Fibroblast of villous mesenchyme (primary cell): ENCODE measurements at places on chromosomes 3 and 15. TPM values are rescaled to one million over a fixed set of nuclear protein-coding genes. Genes with fewer than 3 reads are reported as not detected.

Gene LRRC2
- total RNA-seq = 2.2 and 5.2 TPM in 2 replicates

Gene LRRC31
- not detected in 2 replicates for total RNA-seq

Gene EPHB3
- total RNA-seq = 2.2 and 3.5 TPM in 2 replicates

Gene ESYT3
- under 0.01 TPM in 2 replicates for total RNA-seq

GRCh38 chr3:126314305-126314789 lies 42.9 kb downstream of the KLF15 start:
- no peak for DNase-seq

DNA sequence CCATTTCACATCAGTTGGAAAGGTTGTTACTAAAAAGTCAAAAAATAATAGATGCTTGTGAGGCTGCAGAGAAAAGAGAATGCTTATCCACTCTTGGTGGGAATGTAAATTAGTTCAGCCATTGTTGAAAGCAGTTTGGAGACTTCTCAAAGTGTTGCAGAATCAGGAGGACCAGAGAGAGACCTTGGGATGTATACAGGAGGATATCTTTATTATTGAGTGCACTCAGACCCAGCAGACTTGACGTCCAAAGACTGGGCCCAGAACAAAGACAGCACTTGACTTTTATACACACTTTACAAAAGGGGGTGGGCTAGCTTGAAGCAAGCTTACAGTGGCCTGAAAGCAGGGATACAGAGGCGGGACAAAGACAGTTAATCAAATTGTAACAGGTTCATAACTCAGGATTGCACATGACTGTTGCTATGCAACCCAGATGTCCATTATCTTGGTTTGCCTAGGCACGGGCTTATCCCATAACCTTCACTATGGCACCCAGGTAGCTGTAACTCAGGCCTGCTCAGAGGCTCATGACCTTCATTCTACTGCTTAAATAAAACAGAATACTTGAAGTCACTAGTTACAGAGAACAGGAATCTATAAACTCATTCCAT lies 127.7 kb downstream of the SPATA16 start:
- no peak for DNase-seq

DNA sequence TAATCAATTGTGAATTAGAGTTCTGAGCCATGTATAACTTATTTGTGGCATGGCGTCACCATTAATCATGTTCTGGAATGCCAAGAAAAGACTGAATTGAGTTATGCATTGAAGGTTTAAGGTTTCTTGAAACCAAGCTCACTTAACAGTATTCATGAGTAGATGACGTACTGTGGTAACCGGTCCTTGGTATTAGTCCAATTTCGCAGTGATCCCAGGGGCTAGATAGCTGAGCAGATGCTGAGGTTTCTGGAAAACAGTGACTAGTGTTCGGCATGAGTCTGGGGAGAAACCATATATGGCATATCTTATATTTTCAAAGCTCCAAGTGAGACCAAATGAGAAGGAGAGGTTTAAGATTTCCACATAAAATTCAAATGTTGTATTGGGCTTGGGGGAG lies 218.3 kb upstream of the LYSMD4 start:
- peak; percentile 14 for DNase-seq

- DNase-seq = no peak
Measured at GRCh38 chr3:120468635-120469295, 18.0 kb upstream of the FSTL1 start.

DNA sequence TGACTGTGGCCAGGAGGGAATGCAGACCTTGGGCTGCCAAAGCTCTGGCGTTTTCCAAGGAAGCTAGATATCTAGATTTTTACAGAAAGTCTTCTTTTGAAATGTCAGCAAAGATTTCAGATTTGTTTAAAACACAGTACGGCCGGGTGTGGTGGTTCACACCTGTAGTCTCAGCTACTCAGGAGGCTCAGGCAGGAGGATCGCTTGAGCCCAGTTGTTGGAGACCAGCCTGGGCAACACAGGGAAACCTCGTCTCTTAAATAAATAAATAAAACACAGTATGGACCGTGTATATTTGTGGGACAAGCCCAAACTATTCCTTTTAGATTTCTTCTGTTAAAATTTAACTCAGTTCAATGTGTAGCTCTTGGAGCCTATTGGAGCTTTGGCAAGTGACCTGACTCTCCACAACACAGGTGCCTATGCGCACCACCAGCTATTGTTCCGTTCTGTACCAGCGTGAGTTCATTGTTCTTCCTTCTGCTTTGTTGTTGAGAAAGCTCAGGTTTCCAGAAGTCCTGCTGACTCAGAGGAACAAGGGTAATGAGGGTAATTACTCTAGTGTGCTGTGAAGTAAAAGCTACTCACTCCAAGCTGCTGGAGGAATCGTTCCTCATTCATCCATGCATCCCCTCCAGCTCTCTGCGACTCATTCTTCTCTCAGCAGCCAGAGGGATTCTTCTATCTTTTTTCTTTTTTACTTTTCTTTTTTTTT lies 73.1 kb upstream of the SLC6A6 start:
- peak; percentile 10 for DNase-seq

DNA sequence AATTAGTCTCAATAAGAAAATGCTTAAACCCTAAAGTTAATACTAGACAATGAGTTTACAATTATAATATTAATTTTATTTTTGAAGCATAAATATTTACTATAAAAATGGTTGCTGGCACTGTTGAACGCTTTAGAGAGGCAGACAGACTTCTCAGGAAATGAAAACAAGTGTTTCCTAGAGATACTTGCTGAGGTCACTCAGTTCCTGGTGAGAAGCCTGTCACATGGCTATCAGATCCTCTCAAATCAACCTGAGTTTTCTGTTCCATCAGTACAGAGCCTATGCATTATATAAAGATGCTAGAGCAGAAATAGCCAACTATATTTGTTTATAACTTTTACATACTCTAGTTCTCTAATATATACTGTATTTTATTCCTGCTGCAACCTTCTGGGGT lies 109.2 kb downstream of the MYO5A start:
- DNase-seq = no peak

- peak; percentile 90 for DNase-seq
Measured at GRCh38 chr15:49235446-49236124, 65.5 kb downstream of the GALK2 start.

DNA sequence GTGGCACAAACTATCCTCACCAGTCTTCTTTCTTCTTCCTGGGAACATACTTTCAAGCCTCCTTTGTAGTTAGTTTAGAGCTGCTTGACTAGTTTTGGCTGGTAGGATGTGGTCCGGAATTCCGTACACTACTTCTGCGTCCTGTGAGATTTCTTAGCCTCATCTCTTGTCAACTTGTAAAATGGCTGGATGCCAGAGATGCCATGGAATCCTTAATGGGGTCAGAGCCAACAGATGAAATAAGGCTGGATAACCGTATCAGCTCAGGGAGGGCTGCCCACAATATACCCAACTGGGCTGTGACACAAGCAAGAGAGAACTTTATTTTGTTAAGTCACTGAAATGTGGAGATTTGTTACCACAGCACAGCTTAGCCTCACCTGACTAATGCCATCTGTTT lies 466.9 kb upstream of the MDFIC2 start:
- DNase-seq = no peak

- no peak for DNase-seq
Measured at GRCh38 chr15:101256757-101257156, 4.9 kb upstream of the CHSY1 start.

- peak; percentile 95 for DNase-seq
Measured at GRCh38 chr3:132283440-132283839, 33.8 kb upstream of the ACP3 start.

- no peak for DNase-seq
Measured at GRCh38 chr15:70053716-70054229, 43.9 kb downstream of the TLE3 start.

DNA sequence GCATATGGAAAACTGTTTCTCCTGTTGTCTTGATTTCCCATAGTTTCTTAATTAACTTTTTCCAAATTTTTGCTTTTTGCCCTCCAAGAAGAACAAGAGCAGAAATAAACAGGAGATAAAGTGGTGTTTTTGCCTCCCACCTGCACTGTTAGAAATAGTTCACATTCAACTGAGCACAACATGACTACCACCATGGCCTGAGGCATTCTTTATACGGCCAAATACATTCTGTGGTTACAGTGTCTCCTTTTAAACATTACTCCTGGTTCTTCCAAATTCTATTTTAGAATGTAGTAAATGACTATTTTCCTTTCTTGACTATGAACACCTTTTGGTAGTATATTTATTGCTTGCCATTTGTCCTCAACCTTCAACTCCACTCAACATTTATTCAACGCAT lies 98.5 kb downstream of the LARS2 start:
- no peak for DNase-seq
